Fibroblast of skin of left biceps (primary cell): ENCODE measurements at places on chromosomes 3 and 15.
A peak's percentile ranks its signal among the peaks of the same experiment; 100 is the strongest.

- DNase-seq = no peak
These were observed 57.3 kb downstream of the DIPK2A start for GRCh38 chr3:144028798-144029411.

- no peak for DNase-seq
These were observed 10.6 kb downstream of the LRIG1 start for GRCh38 chr3:66490214-66490613.

DNA sequence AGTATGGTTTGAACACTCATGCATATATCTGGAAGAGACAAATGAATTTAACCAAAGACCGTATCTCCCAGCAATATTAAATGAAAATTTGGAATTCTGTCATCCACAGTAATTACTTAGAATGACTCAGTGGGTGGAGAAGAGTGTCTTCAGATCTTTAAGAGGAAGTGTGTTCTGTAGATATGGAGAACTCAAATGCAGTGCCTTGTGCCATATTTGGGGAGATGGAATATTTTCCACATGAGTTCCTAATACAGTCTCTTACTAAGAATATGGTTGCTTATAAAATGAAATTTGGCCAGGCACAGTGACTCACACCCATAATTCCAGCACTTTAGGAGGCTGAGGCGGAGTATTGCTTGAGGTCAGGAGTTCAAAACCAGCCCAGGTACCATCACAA is 40.5 kb downstream of the ANO10 start:
- no peak for DNase-seq

GRCh38 chr3:194577986-194578905 is 55.0 kb downstream of the TMEM44 start:
- DNase-seq = no peak

DNA sequence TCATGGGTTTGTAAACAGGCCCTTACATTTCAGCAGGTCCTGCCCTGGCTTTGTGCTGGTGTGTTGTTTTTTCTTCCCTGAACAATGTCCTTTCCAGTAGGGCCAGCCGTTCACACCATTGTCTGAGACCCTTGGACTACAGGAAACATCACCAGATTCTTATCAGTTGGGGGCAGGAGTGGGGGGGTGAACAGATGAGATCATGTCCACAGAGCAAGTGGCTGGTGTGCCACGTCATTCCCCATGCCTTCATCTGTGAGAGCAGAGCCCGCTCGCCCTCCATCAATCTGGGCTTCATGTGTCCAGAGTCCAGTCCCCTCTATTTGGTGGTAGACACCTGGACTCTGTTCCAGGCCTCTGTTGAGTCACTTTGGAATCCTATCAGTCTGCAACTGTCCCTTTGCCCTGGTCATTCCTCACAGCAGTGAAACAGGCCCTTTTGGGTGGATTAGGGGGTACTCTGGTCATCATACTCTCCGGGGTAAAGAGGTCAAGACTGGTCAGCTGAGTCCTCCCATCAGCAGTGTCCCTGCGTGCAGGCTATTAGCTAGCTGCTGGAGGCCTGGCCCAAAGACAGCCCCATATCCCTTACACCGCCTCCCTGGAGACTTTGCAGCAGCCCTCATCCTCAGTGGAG is 15.0 kb downstream of the SEMA3G start:
- DNase-seq = no peak

DNA sequence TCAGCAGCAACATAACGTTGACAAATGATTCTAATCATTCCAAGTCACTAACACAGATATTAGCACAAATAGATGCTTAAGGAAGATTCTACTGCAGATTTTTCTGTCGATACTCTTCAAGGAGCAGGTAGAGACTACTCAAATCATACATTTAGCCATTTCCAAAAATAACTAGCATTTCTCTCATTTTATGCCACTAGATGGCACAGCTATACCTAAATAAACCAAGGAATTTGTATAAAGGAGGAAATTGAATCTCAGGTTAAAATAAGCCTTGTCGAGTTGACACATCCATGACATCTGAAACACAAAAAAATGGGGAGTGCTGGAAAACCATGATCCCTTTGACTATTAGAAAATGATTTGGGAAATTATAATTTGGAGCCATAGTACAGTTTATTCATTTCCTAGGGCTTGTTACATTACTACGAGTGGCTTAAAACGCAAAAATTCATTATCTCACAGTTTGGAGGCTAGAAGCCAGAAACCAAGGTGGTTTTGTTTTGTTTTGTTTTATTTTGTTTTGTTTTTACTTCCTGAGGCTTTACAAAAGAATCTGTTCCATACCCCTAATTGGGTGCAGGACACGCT is 59.5 kb upstream of the STRIT1 start:
- no peak for DNase-seq

- no peak for DNase-seq
These were observed 135.4 kb downstream of the PDE8A start for GRCh38 chr15:85116925-85117646.

DNA sequence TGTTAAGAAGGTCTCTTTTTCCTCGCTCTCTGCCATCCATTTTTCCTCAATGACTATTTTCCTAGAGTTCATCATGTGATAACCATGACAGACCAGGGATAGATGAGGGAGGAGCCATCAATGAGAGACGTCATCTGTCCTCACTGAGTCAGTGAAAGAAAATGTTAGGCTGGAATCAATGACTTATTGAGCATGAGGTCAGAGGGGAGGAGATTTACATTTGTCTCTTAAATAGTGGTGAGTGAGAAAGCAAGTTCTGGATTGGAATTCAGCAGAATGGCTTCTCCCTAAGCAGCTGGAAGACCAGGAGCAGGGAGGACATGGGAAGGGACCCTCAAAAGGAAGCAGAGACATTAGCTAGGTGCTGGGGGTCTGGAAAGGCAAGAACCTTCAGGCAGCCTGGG is 28.2 kb upstream of the USP3 start:
- DNase-seq = peak; percentile 91

DNA sequence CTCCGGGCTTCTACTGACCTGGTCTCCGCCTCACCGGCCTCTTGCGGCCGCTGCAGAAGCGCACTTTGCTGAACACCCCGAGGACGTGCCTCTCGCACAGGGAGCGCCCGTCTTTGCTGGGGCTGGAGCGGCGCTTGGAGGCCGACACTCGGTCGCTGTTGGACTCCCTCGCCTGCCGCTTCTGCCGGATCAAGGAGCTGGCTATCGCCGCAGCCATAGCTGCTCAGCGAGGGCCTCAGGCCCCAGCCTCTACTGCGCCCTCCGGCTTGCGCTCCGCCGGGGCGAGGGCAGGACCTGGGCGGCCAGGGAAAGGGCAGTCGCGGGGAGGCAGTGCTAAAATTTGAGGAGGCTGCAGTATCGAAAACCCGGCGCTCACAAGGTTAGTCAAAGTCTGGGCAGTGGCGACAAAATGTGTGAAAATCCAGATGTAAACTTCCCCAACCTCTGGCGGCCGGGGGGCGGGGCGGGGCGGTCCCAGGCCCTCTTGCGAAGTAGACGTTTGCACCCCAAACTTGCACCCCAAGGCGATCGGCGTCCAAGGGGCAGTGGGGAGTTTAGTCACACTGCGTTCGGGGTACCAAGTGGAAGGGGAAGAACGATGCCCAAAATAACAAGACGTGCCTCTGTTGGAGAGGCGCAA is 319.2 kb downstream of the FGF12 start:
- no peak for DNase-seq

- DNase-seq = no peak
These were observed 12.5 kb downstream of the CTSH start for GRCh38 chr15:78932258-78932808.

DNA sequence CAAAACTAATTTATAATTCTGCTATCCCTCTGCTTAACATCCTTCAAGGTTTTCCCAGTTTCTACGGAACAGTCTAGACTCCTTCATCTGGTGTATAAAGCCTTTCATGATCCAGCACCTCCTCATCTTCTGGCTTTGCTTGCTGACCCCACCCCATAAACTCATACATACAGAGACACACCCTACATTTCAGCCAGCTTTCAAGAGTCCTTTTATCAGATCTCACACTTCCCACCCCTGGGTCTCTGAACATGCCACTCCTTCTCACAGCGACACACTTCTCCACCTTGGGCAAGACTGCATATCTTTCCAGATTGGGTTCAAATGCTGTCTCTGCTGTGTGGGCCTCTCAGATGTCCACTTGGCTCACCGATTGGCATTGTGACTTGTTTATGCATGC is 166.8 kb upstream of the LPP start:
- DNase-seq = no peak

GRCh38 chr3:25033407-25034029 is 394.5 kb upstream of the RARB start:
- DNase-seq = no peak

DNA sequence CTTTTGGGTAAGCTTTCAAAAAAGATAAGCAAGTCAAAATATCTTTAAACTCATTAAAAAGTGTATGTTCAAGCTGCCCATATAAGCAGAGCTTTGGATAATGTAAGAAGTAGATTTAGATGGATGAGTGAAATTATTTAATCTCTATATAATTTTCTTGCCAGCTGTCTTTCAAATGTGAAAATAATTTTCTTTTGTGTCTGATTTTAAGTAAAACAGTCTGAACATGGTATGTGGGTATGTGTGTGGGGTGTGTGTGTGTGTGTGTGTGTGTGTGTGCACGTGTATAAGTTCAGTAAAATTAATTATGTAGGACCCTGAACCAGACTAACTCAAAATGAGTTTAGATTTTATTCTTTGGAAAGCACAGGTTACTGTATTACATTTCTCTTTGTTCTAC is 155.2 kb upstream of the CGNL1 start:
- DNase-seq = no peak

GRCh38 chr15:68644083-68644904 is 65.5 kb downstream of the CORO2B start:
- DNase-seq = peak; percentile 50

DNA sequence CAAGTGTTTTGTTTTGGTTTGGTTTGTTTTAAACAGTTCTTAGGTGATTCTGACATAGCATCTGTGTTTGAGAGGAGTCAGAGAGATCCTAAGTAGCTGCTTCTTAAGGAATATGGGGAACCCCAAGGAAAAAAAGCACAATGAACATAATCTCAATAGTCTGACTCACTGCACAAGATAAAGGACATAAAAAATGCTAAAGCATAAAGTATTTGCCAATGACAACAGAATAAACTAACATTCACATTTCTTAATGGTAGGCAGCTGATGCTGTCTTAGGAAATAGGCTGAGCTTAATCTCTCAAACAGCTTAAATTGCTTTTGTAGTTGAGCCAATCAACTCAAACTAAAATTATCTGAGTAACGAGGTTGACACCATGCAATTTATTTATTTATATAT is 2.9 kb downstream of the NCEH1 start:
- DNase-seq = no peak

DNA sequence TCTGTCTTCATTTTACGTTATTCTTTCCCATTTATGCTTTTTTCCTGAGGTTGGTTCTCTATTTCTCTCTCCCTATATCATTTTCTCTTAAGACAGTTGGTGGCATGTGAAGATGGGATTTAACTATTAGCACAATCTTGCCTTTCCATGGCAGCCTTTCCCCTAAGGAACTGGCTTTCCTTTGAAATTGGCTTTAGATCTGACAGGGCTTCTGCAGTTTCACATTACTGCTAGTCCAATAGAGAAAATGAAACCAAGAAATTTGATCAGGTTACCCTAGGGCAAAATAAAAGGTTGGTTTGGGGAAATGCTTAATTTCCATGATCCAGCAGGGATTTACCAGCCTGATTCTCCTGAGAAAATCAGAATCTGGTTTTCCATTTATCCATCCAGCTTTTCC is 22.7 kb upstream of the CHL1 start:
- DNase-seq = no peak

- no peak for DNase-seq
These were observed 521.4 kb downstream of the ZNF385D start for GRCh38 chr3:21229426-21230135.

GRCh38 chr3:143307613-143308183 is 188.1 kb downstream of the CHST2 start:
- no peak for DNase-seq

DNA sequence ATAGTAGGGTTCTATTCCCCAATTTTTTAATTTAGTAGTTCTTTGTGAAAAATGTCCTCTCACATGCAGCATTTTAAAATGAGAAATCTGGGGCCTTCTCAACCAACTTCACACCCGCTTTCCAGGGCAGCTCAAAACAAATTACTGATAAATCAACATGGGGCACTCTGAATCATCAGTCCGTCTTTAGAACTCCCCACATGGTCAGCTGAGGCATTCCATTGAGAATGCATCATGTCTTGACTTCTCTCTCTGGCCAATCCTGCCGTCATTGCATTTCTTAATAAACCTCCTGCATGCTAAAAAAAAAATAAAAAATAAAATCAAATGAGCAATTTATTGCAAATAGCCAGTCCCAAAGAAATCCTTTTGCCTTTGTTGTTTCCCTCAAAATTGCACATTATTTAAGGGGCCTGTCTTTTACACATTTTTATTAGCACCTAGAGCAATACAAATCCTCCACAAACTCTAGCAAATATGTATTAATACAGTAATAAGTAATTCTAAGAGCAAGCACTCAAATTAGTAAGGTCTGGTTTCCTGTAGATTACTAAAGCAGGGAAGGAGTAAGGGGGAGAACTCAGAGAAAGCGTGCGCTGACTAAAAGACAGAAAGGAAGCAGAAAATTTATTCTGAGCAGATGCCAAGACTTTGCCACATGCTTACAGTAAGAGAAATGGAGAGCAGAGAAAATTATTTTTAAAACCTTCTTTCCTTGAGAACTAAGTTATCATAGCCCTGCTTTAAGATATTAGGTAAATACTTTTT is 175.7 kb downstream of the TNIK start:
- peak; percentile 78 for DNase-seq

GRCh38 chr3:61960976-61961375 is 399.6 kb downstream of the PTPRG start:
- no peak for DNase-seq

- DNase-seq = no peak
These were observed 86.0 kb downstream of the ECT2 start for GRCh38 chr3:172836390-172836997.

- no peak for DNase-seq
These were observed 514.0 kb downstream of the OCA2 start for GRCh38 chr15:27585041-27585640.

GRCh38 chr15:30963681-30964080 is 27.7 kb downstream of the MTMR10 start:
- DNase-seq = no peak
